ENCODE measurements at places on chromosomes 11 and 22.

DNA sequence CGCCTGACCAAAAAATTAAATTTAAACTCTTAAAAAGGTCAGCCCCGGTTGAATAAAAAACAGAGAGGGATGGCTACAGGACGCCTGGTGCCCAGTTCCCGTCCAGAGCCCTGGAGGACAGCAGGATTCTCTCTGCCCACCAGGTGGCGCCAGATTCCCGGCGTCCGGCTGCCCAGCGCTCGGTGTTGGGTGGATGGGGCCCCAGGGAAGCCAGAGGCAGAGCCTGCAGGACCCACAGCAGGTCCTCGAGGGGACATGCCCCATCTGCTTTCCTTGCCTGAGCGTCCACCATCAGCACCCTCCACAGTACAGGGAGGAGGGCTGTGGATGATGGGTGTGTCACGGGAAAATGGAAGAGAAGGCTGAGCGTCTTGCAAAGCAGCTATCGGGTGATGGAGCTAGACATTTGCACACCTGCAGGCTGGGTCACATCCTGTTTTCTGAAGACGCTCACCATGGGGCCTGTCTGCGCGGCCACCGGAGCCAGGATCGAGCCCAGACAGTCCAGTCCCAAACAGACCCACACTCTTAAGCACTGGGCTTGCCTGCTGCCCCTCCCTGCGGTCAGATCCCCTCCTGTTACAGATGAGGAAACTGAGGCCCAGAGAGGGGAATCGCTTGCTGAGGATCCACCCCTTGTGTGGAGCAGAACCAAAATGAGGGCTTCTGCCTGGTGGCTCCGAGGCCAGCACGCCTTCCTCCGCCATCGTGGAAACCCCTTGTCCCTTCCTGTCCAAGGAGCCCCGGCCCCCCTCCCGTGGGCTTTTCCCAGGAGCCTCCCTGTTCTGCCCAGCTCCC lies 18.5 kb upstream of the CBX7 start:
- peak; percentile 76 for DNase-seq

- DNase-seq: no peak
Observed at GRCh38 chr11:23780231-23780630, 716.6 kb upstream of the LUZP2 start.

DNA sequence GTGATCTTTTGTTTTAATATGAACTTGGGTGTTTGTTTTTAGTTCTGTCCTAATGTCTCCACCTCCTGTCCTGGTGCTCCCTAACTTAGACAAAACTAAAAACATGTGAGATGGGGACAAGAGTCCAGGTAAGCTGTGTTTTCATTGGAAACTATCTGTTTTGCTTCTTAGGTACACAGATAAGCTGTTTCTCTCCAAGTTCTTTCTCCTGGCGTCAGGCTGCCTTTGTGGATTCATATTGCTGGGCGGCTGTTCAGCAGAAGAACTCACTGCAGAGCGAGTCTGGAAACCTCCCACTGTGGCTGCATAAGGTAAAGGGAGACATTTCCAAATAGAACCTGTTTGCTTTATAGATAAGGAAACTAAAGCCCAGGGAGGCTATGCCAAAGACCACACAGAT lies 24.7 kb downstream of the PANX1 start:
- DNase-seq: no peak

DNA sequence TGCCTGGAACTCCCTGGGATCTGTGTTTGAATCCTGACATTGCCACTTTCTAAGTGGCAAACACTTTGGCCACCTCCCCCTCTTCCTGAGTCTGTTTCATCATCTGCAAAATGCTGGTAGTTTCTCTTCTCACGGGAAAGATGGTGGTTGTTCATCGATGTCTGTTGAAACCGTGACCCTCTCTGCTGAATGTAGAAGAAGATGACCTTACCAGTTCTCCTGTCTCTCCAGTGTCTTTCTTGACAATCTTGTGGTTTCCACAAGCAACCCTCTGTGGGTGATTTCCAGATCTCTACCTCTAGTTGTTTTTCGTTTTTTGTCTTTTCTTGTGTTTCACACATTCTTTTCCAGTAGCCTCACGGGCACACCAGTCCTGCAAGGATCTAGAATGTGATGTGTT lies 27.5 kb downstream of the ZBTB16 start:
- DNase-seq: no peak

GRCh38 chr22:37492428-37493344 lies 6.5 kb upstream of the MFNG start:
- DNase-seq: peak; percentile 41

- peak; percentile 73 for DNase-seq
Observed at GRCh38 chr11:65180877-65181568, 705 bp upstream of the CAPN1 start.

DNA sequence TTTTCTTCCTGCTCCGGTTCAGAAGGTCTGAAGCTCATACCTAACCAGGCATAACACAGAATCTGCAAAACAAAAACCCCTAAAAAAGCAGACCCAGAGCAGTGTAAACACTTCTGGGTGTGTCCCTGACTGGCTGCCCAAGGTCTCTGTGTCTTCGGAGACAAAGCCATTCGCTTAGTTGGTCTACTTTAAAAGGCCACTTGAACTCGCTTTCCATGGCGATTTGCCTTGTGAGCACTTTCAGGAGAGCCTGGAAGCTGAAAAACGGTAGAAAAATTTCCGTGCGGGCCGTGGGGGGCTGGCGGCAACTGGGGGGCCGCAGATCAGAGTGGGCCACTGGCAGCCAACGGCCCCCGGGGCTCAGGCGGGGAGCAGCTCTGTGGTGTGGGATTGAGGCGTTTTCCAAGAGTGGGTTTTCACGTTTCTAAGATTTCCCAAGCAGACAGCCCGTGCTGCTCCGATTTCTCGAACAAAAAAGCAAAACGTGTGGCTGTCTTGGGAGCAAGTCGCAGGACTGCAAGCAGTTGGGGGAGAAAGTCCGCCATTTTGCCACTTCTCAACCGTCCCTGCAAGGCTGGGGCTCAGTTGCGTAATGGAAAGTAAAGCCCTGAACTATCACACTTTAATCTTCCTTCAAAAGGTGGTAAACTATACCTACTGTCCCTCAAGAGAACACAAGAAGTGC lies 661 bp upstream of the MALAT1 start:
- DNase-seq: peak; percentile 49

DNA sequence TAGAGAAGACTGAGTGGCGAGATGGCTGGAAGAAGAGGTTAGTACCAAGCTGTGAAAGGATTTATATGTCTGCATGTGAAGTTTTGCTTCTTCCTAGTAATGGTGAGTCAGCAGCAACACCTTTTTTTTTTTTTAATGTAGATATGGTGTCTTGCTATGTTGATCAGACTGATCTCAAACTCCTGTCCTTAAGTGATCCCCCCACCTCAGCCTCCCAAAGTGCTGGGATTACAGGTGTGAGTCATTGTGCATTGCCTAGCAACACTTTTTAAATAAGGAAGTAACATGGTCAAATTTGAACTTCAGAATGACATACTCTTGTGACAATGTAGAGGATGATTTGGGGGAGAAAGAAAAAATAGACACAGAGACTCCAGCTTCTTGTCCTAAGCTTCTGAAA lies 6.5 kb upstream of the CSTPP1 start:
- DNase-seq: no peak

- DNase-seq: no peak
Observed at GRCh38 chr22:32574958-32575910, 100.6 kb downstream of the FBXO7 start.

DNA sequence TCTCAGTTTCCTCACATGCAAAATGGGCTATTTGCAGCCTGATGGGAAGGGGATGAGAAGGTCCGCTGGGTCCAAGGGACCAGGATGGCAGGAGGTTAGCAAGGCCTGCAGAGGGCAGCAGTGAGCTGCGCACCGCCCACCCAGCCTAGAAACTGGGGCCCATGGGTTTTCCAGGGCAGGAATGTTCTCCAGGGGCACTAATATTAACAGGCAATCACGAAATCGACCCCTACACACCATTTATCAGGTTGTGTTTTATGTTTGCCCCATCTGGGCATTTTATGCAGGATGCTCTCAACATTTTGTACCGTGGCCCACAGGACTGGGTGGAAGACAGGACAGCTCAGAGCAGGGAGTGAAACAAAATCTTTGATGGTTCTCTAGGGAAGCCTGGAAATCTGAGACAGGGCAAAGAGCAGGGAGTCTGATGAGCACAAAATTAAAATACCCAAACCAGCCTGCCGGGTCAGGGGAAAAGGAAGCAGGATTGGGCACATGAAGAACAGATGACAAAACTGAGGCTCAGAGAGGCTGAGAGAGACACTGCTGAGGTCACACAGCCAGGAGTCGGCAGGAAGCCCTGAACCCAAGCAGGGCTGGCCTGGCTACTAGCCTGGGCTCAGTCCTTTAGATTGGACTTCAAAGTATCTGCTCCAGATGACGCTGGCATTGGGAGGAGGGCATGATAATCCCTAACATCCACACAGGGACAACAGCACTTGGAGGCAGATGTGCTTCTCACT lies 1.6 kb upstream of the BCR start:
- DNase-seq: no peak

DNA sequence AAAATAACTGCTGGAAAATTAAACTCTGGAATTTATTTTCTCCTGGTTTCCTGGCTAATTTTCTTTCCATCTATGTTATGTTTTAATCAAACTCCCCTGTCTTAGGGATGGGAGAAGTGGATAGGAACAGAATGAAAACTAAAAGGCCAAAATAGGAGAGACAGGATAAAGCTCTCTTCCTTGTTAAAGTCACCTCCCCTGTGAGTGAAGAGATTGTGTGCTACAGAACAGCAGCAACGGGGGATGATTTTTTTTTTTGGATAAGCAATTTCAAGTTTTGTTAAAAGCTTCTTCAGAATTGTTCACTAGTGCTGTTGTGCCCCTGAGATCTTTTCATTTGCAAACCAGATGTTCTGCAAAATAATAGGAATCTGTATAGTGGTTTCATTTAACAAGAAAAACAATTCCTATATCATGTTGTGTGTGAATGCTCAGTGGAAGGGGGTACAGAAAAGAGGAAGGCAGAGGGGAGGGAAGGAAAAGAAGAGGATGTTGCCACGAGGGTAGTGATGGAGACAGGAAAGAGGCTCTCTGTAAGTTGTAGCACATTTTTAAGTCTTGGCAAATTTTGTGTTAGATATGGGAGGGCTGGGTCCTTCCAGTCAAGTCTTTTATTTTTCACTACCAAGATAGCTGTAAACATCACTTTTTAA lies 301.2 kb downstream of the CADM1 start:
- no peak for DNase-seq

GRCh38 chr22:35154937-35155387 lies 89.0 kb downstream of the ISX start:
- peak; percentile 33 for DNase-seq

DNA sequence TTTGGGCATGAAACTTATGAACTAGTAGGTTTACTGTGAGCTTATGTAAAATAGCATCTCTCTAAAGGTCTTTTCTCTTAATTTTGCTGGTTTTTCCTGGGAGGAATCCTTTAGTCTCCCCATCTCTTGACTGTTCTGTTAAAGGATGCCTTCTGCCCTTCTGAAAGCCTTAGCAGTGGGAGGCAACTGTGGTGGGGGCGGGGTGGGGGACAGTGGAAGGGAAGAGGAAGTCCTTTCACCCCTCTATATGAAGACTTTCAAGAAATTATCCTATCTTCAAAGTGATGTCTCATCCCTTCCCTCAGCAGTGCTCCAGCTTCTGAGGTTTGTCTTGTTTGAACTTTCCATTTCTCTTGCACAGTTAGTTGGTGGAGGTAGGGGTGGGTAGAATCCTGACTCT lies 73.1 kb downstream of the ELP4 start:
- DNase-seq: no peak

DNA sequence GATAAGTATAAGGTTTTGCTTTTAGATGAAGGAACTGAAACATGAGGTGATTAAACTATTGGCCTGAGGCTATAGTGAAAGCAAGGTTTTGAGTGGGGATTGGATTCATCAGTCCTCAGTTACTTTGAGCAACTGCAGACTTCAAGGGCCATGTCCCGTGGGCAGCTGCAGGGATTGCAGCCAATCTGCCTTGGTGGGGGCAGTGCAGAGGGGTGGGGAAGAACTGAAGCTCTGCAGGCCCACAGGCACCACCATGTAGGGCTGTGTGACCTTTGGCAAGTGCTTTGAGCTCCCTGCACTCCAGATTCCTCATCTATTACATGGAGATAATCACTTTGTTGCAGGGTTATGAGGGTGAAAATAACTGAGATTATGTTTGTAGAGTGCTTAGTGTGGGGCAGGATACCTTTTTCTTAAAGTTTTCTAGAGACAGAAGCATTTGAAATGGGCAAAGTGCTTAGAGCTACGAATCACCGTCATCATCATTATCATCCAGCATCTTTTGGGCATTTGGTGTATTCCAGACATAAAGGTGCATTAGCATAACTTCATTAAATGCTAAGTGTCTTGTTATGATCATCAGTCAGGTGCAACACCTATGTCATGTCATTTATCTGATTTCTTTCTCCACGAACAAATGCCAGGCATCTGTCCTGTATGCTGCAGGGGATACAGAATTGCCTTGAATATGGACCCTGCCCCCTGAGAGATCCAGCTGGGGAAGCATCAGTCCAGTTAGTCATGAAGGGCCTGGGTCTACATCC lies 72.1 kb upstream of the TENM4 start:
- no peak for DNase-seq

- no peak for DNase-seq
Observed at GRCh38 chr11:30919389-30920152, 333.4 kb upstream of the MPPED2 start.

DNA sequence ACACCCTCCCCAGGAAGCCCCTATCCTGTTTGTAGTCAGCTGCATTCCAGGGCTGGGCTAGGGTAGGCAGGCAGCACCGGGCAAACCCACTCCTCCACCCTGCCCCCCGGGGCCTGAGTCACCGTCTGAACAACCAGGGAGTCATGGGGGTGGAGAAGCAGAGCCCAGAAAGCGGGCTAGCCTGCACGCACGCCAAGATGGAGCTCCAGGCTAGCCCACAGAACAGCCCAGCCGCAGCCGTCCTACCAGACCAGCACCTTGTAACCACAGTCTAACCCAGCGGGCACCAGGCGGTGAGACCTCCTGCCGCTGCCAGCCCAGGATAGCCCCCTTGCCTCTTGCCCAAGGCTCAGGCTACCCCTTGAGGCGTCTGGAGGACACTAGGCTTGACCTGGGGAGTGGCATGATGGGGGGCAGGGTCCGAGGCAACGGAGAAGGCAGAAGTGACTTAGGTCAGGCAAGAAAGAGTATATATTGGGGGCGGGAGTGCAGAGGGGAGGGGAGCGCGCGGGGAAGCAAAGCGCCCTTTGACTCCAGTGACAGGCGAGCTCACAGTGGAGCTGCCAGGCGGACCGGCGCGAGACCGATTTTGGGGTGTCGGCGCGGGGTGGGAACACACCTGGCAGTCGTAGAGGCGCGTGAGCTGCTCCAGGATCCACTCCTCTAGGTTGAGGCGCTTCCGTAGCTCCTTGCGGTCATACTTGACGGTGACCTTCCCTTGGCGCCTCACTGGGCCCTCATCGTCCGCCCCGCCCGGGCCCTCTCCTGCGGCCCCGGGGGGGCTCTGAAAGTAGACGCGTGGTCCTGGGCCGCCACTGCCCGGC lies 734 bp downstream of the PPP1R14B start:
- DNase-seq: peak; percentile 62

DNA sequence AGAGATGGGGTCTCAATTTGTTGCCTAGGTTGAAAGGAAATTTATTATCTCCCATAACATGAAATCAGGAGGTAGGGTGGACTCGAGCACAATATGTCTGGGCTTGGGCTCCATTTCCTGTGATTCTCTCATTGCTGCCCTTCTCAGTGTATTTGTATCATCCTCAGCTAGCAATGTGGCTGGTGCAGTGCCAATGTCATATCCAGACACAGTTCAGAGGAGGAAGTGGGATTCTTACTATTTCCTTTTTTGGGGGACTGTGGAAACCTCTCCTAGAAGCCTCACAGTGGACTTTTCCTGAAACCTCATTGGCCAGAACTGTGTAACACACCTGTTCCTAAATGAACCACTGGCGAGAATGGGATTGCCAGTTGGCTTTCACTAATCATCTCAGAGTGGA lies 21.0 kb upstream of the SWAP70 start:
- DNase-seq: no peak

GRCh38 chr22:17085277-17086181 lies 729 bp downstream of the IL17RA start:
- no peak for DNase-seq

Measured in stimulated activated naive B cell treated with anti-CD40 and anti-IgM and Interleukin-4, amounts not matched to agents 10 μg/mL and 1 μg/mL and 100 μg/mL, for 72 hours (primary cell).